ENCODE measurements at places on chromosomes 5 and 9. TPM values are rescaled to one million over a fixed set of nuclear protein-coding genes. Genes with fewer than 3 reads are reported as not detected.

SPINK6 gene
- not detected for total RNA-seq

DMGDH gene
- total RNA-seq: not detected

GRCh38 chr5:83036991-83037575 is 40.1 kb downstream of the TMEM167A start:
- H3K36me3 ChIP-seq: no peaks in the 10 kb centered on the region
- H3K27ac ChIP-seq: peak overlapping the region; percentile 86
- peaks cover 13% of the 10 kb centered on the region for H3K4me1 ChIP-seq
- no peak for DNase-seq
- peak overlapping the region; percentile 54 for H3K4me3 ChIP-seq

LARP1 gene
- 285 TPM for total RNA-seq

GRCh38 chr5:106877881-106878280 is 792.9 kb downstream of the EFNA5 start:
- no peaks in the 10 kb centered on the region for H3K4me1 ChIP-seq
- H3K36me3 ChIP-seq: no peaks in the 10 kb centered on the region
- no peak for DNase-seq
- no peak overlapping the region for H3K4me3 ChIP-seq

FSTL4 gene
- total RNA-seq: 0.10 TPM

Data from activated naive CD8-positive, alpha-beta T cell treated with anti-CD3 and anti-CD28 coated beads for 36 hours (primary cell).